Purkinje cell (primary cell): ENCODE measurements at places on chromosomes 5 and 9. TPM values are rescaled to one million over a fixed set of nuclear protein-coding genes. Genes with fewer than 3 reads are reported as not detected.

KIF20A gene
- polyA plus RNA-seq = 0.17 TPM in 1 of 2 replicates, not detected in the other

ZNF366 gene
- not detected in 2 replicates for polyA plus RNA-seq

ADAMTSL1 gene
- 1.9 and 2.9 TPM in 2 replicates for polyA plus RNA-seq

GMCL2 gene
- not detected in 2 replicates for polyA plus RNA-seq

CDH9 gene
- polyA plus RNA-seq = 13.0 TPM in 1 of 2 replicates, not detected in the other

SLC6A3 gene
- not detected in 2 replicates for polyA plus RNA-seq

IFNA13 gene
- not detected in 2 replicates for polyA plus RNA-seq

FCN2 gene
- not detected in 2 replicates for polyA plus RNA-seq
